ENCODE measurements at places on chromosomes 7 and 10. TPM values are rescaled to one million over a fixed set of nuclear protein-coding genes. Genes with fewer than 3 reads are reported as not detected.

DNA sequence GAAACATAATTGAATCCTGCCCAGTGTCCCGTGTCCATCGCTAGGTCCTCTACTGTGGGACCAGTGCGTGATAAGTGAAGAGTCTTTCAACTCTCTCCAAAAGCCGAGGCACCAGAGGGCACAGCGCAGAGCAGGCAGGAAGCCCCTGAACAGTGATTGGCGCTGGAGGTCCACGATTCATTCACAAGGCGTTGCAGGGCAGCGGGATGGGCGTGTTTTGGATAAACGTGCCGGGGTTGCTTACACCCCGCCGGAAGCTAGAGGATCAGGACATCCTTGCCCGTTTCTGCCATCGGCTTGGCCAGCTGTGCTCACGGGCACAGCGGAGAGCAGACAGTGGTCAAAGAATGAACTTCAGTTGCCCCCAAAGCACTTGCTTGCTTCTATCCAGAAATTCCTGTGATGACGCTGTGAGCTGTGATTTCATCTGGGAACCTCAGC is 86.0 kb upstream of the PFKP start:
- no peak for DNase-seq

- DNase-seq, result no peak
These were observed 172.6 kb upstream of the NRP1 start for GRCh38 chr10:33506838-33507661.

GRCh38 chr7:98254516-98254915 is 2.5 kb upstream of the TECPR1 start:
- no peak for DNase-seq

DNA sequence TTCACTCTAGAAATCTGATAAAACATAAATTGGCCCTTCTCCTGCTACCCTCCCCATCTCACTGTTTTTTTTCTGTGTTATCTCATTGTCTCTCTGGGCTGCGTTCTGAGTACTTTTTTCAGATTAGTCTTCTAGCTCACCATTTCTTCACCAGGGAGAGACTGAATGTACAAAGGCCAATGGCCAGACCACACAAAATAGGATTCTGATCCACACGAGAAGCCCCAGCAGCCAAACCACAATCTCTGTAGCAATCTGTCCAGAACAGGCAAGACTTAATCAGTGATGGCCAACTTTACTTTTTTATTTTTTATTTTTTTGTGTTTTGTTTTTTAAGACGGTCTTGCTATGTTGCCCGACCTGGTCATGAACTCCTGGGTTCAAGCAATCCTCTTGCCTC is 55.9 kb upstream of the PAPSS2 start:
- no peak for DNase-seq

DNA sequence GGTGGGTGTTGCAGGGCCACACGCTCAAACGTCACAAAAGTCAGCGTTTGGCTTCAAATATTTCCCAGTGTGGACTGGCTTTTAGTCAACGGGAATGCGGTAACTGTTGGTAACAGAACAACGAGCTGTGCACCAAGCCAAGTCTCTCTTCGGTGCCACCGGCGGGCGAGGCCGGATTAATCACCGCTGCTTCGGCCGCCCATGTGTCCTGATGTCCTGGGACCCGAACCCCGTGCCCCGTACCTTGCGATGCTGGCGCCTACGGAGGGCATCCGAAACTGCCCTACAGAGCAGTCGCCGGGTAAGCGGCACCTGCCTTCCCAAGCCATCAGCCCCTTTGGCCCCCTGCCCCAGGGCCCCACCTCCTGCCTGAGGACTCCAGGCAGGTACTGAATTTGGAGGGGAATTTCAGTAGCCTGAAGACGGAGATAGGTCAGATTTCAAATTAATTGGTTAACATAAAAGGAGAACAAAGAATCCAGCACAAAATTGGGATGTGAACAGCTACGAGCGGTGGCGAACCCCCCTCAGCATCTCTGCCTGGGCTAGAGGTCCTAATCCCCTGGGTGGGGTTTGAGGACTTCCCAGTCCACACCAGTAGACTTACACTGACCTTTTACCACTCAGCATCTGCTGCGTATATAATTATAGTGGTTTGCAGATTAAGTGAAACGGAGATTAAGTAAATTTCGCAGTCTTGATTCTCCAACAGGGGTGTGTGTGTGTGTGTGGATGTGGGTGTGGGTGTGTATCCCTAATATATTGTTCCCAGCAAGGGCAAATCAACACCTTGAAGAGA is at the start of gene LRRC72:
Gene LRRC72 (plus strand): TSS at position 84 of the 799 bp plus-strand sequence. CDS start 128 bp downstream, at position 212.
- DNase-seq, result no peak

GRCh38 chr10:133388973-133389818 is 4.8 kb upstream of the MTG1 start:
- DNase-seq, result no peak

PYROXD2 gene
- 8.7 TPM for total RNA-seq

Measured in aorta (tissue), 5 donors.